ENCODE measurements at places on chromosomes 16 and 17.

GRCh38 chr17:41633556-41634199 lies 9.3 kb upstream of the KRT17 start:
- no peak for DNase-seq

- no peak for DNase-seq
These were observed 9.0 kb upstream of the C16orf95 start for GRCh38 chr16:87326151-87326571.

- DNase-seq: peak; percentile 75
These were observed 29.4 kb downstream of the COG7 start for GRCh38 chr16:23423496-23424049.

DNA sequence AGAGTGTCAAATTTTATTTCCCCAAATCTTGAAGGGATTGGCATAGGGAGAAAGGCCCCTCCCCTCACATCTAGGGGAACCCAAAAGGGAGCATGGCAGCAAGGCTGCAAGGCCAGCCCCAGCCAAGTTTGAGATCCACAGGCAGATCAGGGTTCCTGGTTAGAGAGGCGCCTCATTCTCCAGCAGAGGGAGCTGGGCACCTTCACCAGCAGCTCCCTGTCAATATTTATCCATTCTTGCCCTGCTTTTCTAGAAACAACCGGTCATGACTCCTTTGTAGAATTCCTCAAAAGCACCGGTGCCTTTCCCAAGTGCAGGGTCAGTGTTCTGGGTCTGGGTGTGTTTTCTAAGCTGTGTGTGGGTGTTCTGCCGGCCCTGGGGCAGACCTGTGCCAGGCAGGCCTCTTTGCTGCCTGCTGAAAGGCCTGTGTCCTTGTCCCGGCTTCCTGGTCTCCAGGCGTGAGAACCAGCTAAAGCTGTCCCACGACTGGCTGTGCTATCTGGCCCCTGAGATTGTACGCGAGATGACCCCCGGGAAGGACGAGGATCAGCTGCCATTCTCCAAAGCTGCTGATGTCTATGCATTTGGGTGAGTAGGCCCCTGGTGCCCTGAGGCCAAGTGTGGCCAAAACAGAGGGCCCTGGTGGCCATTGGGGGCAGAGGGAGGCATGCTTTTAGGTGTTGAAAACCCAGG lies 21.2 kb upstream of the LGALS9 start:
- DNase-seq: peak; percentile 58

- DNase-seq: no peak
These were observed 18.4 kb downstream of the CNTNAP1 start for GRCh38 chr17:42700586-42701289.

DNA sequence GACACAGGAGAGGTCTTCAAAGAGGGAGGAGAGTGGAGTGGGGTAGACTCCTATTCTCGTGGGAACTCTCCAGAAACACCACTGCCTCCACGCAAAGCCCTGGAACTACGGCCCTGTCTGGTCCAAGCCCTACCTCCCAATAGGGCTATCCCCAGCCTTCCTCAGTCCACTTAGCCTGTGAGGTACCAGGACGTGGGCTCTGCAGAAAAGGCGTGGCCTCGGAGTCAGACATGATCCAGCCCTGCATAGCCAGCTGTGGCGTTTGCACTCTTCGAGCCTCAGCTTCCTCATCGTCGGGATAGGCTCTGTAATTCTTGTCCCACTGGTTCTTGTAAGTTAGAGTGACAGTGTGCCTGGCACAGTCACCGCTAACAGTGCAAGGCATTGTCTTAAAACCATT lies 13.8 kb downstream of the ENDOV start:
- no peak for DNase-seq

DNA sequence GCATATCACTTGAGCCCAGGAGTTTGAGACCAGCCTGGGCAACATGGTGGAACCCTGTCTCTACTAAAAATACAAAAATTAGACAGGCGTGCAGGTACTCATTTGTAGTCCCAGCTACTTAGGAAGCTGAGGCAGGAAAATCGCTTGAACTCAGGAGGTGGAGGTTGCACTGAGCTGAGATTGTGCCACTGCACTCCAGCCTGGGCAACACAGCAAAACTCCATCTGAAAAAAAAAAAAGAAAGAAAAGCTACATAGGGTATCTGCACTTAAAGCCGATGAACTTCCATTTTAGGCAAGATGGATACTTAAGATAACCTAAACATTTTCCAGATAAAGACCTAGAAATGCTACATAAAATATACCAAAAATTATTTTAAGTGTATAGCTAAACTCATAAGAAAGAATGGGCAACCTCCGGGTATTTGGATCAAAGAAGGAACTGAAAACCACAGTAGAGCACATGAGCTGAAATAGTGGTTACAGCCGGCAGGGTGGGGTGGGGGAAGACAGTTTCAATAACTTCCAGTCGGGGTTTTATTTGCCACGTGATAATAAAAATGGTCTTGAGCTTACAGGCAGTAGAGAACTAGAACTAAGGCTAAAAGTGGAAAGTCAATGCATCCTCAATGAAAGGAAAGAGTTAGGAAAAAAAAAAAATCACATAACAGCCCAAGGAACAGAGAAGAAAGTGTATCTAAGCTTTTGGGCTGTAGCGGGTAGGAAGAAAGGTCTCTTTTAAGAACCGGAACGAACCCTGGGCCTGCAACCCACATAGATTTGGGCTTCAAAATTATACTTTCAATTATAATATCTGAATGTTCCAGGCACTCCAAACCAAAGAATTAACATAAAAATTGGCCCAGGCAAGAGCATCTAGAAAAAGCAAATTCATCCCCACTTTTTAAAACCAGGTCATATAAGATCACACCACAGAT lies 53.1 kb downstream of the CFDP1 start:
- no peak for DNase-seq

DNA sequence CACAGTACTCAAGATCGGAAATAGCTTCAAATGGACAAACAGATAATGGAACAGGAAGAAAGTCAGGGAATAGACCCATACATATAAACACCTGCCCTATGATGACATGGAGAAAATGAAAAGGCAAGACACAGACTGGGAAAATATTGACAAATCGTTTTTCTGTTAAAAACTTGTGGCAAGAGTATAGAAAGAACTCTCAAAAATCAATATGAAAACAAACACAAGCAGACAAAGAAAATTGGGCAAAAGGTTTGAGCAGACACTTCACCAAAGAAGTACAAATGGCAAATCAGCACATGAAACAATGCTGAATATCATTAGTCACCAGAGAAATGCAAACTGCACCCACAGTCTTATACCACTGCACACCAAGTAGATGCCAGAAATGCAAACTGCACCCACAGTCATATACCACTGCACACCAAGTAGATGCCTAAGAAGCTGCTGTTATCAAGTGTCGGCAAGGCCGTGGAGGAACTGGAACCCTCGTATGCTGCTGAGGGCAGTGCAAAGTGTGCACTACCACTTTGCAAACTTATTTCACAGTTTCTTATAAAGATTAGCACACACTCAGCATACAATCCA lies 123.5 kb upstream of the CHMP6 start:
- no peak for DNase-seq

GRCh38 chr17:27348196-27348595 lies 54.3 kb downstream of the WSB1 start:
- no peak for DNase-seq

- DNase-seq: no peak
These were observed 5.2 kb downstream of the MINK1 start for GRCh38 chr17:4838309-4838785.

DNA sequence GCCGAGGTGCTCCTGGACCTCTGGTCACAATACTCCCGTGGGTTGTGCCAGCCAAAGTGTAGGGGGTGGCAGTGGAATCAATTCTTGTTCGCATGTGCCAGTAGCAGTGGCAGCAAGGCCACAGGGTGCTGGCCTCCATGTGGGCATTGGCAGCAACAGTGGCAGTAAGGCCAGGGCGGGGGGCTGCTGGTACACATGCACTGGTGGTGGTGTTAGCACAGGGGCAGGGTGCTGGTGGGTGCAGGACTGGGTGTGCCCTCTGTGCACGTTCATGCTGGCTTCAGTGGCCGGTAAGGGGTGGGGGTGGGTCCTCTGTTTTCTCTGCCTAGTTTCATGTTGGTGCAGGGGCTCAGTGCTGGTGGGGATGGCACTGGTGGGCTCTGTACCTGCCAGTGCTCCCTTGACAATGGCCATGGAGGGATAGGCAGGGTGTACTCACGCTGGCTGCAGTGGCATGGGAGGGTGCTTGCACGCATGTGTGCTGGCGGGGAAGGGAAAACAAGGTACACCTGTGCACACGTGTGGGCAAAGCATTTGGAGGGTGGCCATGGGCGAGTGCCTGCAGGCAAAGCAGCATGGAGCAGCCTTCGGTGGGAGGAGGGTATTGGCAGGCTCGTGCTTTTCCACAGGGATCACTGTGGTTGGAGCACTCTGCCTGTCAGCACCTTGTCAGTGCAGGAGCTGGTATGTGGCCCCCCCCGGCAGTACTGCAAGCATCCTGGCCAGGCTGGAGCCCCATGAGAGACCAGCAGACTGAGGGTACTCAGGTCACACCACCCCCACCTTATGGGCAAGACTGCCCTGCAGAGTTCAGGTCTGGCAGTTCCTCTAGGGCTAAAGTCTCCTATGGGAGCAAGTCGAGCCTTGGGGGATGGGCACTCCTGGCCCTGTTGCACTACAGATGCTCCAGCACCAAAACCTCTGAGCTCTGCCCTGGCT lies 35.8 kb downstream of the NF1 start:
- DNase-seq: no peak

GRCh38 chr16:69564845-69565670 lies 708 bp upstream of the NFAT5 start:
- no peak for DNase-seq

DNA sequence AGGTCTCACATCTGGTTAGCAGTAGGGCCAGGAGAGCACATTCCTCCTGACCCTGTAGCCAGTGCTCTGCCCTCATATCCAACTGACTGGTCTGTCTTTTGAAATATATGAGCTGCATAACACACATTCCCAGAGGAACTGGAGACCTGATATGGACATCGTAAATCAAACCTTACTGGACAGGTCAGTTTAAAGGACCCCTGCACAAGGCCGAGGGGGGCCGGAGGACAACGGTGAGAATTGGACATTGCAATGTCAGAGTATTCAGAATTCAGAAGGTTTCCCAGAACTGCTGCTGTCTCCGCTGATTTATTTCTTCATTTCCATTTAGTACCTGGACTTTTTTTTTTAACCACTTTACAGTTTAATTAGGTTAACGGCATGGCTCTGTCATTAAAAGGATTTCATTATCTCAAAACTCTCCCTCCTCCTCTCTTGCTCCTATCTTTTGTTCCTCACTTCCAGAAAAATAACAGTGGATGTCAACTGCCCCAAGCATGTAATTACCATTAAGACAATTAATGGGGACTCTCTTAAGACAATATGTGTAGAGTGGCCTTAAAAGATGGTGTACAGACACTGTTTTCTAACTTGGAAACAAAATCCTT lies 4.9 kb downstream of the PMFBP1 start:
- DNase-seq: no peak

Data from hepatic stellate cell (primary cell).